ENCODE measurements at places on chromosomes 6 and 20. TPM values are rescaled to one million over a fixed set of nuclear protein-coding genes. Genes with fewer than 3 reads are reported as not detected.

The C6orf62 gene
- total RNA-seq: 81.8 TPM

- peak; percentile 78 for DNase-seq
Observed at GRCh38 chr20:41173161-41173721, 35.9 kb downstream of the PLCG1 start.

The LY6G5C gene
- total RNA-seq: 1.6 TPM

The RBL1 gene
- total RNA-seq: 17.3 TPM

- peak; percentile 16 for DNase-seq
Observed at GRCh38 chr6:53861518-53861917, 66.7 kb downstream of the LRRC1 start.

The DACT2 gene
- total RNA-seq: not detected

DNA sequence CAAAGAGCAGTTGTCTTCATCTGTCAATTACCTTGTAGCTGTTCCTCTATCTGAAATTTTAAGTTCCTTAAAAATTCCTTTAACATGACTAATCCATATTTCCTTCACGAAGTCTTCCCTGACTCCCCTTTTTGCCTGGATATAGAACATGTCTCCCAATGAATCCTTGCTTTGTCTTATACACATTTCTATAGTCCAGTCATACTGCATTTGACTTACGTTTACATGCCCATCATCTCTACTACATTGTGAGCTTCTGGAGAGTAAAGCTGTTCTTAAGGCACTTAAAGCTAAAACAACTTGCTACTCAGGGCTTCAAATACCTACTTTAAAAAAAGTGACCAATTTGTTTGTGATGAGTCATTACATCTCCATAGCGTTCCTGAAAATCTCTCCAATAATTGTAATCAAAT lies 4.9 kb downstream of the REV3L start:
- DNase-seq: peak; percentile 59
